ENCODE measurements at places on chromosomes 4 and X.
A peak's percentile ranks its signal among the peaks of the same experiment; 100 is the strongest.

GRCh38 chr4:32631831-32632230 is 1911.7 kb downstream of the PCDH7 start:
- DNase-seq = no peak

DNA sequence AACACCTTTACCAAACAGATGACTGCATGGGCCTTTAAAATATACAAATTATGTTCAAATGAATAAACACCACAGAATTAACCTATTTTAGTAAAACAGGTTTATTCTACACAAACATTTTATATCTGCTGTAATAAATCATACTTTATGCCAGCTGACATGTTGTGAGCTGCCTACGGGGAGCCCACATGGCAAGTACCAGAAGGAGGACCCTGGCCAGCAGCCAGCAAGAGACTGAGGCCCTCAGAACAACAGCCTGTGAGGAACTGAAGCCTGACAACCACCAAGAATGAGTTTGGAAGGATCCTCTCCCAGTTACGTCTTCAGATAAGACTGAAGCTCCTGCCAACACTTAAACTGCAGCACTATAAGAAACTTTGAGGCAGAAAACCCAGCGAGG is 377.0 kb downstream of the PDGFC start:
- no peak for DNase-seq

- DNase-seq = no peak
Observed at GRCh38 chrX:16160729-16161128, 6.6 kb upstream of the MAGEB17 start.

- DNase-seq = no peak
Observed at GRCh38 chrX:49177338-49177833, 5.7 kb downstream of the PLP2 start.

DNA sequence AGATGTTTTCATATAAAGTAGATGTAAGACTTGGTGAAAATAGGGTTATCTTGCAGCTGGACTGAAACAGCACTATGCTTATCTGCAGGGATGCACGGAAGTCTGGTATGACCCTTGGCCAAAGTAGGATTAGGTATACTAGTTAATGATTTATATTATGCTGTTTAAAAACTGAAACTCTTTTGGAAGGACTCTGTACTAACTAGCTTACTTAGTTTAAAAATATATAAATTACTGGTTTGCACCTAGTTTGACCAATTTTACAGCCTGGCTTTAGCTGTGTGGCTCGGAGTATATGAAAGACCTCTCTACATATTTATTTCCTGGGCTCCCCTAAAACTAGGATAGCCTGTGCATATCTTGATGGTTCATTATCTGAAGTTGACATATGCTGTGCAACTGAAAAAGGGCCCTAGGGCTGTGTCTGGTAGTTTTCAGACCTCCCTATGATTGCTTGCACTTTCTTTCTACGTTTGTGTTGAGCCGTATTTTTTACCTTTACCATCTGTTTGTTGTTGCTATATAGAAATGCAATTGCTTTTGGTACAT is 89.2 kb downstream of the TMEM144 start:
- no peak for DNase-seq

- DNase-seq = no peak
Observed at GRCh38 chr4:98908703-98909262, 20.1 kb downstream of the EIF4E start.

- DNase-seq = no peak
Observed at GRCh38 chr4:153668647-153669046, 15.4 kb upstream of the TLR2 start.

DNA sequence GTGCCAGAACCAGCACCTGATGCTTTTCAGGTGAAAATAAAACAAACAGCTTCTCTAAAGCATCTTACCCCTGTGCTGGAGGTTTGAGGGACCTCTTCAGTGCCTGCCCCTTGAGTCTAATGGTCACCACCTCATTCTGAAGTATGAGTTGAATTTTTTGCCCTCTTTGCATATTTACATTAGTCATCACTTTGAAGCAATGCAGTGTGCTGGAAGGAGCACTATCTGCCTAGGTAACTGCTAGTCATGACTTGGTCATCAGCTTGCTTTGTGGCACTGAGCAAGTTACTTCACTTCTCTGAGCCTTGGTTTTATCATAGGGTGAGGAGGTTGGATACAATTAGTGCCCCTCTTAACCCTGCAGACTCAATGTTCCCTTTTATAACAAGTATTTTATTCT is 44.9 kb downstream of the SPATA18 start:
- DNase-seq = no peak

- no peak for DNase-seq
Observed at GRCh38 chrX:71546879-71547278, 14.0 kb downstream of the OGT start.

DNA sequence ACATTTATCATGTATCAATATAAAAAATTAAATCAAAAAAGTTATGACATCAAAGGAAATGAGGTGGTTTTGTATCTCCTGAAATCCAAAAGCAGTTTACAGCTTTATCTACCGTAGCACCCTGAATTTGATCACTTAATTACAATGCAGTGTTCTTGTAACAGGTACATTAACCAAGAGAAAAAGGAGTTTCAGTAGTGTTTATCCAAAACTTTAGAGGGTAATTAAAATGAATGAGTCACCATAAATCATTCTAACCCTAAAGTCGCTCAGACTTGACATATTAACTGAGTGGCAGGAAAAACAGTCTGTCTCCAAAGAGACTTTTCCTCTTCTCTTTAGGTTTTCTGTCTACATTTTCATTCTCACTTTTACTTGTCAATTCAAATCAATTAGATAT is 907.6 kb upstream of the EPHA5 start:
- DNase-seq = no peak

DNA sequence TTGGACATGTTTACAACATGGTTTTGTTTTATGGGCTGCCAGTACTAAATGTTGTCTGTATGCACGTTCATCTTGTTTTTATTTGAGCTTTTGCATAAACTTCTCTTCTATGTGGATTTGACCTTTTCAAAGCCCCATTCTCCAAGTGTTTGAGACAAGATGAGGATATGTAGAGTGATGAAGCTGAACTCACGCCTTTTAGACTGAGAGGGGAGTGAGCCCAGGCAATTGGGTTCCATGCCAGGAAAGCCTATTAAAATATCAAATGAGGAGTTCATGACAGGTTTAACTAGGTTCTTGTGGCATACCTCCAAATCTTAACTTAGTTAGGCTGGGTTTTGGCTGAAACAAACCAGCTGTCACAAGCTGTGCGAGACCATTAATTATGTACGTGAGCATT is 170.4 kb upstream of the LDB2 start:
- DNase-seq = no peak

- DNase-seq = peak; percentile 62
Observed at GRCh38 chrX:12946838-12947544, 27.9 kb upstream of the TMSB4X start.

- no peak for DNase-seq
Observed at GRCh38 chr4:109162759-109163158, 139.7 kb downstream of the COL25A1 start.

- DNase-seq = no peak
Observed at GRCh38 chr4:151628001-151628608, 132.7 kb downstream of the GATB start.

Data from T-helper 2 cell treated with Interferon-gamma antibody and Interleukin-4, amounts not matched to agents 5 μg/mL and 100 μg/mL, for 36 hours (primary cell).